ENCODE measurements at places on chromosomes 16 and 17. TPM values are rescaled to one million over a fixed set of nuclear protein-coding genes. Genes with fewer than 3 reads are reported as not detected.

TEX19 gene
- not detected for total RNA-seq

CSH2 gene
- total RNA-seq = not detected

- DNase-seq = no peak
Observed at GRCh38 chr16:77434022-77434529, 758 bp downstream of the ADAMTS18 start.

DNA sequence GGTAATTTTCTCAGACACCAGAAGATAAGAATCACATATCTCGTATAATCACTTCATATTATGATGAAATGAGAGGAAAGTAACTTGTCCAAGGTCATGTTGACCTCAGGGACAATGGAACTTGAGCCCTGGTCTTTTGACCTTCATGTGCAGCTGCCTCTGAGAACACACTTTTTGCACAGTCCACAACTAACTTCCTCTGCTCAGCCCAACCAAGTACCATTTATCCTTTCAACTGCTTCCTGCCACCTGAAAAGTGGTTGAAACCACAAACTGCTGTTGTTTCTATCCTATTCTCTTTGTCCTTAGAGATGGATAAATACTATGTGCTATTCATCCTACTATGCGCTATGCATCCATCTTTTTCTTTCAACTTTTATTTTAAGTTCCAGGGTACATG lies 2.3 kb upstream of the CCL1 start:
- no peak for DNase-seq

DNA sequence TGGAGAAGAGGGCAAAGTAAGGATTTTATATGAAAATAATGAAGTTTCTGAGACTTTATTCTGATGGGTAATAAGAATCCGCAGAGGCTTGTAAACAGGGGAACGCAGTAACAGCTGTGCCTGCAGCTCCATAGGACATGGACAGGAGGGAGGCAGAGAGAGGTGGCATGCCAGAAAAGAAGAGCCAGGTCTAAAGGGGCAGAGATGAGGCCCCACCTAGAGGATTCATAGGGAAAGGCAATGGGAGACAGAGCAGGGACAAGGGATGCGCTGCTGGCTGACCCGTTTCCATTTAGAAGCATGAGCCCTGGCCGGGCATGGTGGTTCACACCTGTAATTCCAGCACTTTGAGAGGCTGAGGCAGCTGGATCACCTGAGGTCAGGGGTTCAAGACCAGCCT lies 340.3 kb upstream of the CDH5 start:
- DNase-seq = no peak

DNA sequence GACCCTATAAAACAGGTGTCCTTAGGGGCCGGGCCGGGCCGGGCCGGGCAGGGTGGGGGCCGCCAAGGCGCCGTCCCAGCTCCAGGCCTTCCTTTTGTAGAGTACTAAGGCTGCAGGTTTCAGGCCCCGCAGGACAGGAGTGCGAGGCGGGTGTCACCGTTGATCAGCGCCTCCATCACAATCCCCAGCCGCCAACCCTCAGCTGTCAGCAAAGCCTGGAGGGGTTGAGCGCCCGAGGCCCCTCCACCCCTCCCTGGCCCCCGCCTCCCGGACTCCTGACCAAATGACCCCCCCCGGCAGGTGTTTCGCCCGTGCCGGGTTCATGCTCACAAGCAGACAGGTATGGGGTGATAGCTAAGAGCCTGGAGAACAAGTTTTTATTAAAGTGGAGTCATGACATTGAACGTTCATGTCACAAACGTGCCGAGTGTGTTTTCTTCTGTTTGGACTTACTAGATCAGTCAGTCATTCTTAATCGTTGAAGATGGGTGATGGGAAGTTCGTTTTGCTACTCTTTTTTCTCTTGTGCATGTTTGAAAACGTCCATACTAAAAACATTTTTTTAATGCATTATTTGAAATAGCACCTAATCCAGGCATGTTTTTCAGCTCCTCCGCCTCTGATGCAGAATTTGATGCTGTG lies 534 bp downstream of the ARL2BP start:
- peak; percentile 51 for DNase-seq

DNA sequence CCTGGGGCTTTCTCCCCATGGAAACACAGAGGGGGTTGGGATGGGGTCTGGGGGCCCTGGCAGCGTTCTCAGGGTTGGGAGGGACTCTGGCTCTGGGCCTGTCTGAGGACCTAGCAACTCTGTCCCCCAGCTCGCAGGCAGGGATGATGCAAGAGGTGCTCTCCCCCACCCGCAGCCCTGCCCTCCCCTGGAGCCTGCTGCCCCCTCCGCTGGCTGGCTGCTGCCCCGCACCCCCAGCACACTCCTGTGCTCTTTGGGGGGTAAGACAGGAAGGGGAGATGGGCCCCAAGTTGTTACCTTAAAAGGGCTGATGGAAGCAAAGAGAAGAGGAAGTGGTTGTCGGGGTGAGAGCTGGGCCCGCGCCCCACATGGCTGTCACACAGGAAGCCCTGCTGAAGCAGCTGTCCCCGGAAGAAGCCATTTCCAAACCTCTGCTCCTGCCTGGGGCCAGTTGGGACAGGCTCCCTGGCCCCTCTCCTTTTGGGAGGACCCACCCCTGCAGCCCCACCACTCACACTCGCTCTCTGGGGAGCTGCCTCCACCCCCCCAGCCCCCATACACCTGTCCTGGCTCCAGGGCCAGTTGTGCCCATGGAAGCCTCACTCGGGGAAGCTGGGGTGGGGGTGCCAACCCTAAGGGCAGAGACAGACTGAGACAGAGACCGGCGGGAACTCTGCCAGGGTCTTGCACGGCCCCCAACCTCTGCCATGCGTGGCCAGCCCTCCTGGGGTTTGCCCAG lies 2.5 kb downstream of the CORO1A start:
- peak; percentile 97 for DNase-seq

TM4SF5 gene
- not detected for total RNA-seq

DNA sequence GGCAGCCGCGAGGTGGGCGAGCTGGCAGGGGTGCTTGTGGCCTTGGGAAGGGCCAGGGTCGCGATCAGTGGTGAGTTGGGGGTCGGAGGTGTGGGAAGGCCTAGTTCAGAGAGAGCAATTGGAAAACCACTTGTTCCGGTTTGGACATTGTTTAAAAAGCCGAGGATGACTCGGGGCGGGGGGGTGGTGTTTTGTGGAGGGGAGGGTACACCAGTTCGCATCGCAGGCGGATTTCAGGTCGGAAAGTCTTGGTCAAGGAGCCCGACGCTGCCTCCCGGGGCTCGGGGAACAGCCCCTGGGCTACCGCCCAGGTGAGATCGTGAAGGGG lies 66.4 kb downstream of the KPNA2 start:
- no peak for DNase-seq

DNA sequence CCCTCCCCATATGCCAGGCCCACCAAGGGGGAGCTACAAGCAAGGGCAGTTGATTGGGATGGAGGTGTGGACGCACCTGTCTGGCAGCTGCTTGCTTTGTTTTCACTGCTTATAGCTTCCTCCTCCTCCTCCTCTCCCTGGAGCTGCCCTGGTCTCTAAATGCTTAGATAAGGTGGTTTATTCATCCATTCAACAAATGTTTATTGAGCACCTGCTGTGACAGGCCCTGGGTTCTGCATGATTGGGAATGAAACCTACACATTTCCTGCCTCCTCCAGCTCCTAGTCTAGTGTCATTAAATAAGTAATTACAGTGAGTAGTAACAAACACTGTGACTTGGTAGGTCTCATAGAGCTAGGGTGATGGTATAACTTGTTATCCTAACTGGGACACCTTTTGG lies 17.4 kb upstream of the MAP3K14 start:
- DNase-seq = no peak

SLC16A6 gene
- total RNA-seq = 6.0 TPM
